ENCODE measurements at places on chromosomes 7 and 10.

DNA sequence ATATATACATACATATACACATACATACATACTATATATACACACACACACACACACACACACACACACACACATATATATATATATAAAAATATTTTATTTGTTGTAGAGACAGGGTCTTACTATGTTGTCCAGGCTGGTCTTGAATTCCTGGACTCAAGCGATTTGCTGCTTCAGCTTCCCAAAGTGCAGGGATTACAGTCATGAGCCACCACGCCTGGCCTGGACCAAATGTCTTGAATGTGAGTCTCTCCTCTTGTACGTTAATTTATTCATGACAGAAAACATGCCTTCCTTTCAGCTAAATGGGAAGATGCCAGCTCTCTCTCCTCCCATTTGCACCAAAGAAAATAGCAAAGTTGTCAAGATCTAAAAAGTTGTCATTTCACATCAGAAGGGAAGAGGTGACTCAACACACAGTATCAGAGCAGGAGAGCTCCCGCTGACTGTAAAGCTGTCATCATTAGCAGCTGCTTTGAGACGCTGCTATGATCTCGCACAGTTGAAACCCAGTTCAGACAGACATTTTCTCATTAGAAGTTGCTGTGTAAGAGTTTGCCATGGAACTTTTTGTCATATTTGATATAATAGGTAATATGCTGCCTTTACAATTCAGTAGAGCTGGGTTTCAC lies 224.3 kb downstream of the SFMBT2 start:
- DNase-seq = peak; percentile 58

- no peak for DNase-seq
Measured at GRCh38 chr10:130016095-130016494, 52.0 kb upstream of the EBF3 start.

GRCh38 chr10:110334061-110334656 lies 29.4 kb upstream of the SMNDC1 start:
- DNase-seq = no peak

DNA sequence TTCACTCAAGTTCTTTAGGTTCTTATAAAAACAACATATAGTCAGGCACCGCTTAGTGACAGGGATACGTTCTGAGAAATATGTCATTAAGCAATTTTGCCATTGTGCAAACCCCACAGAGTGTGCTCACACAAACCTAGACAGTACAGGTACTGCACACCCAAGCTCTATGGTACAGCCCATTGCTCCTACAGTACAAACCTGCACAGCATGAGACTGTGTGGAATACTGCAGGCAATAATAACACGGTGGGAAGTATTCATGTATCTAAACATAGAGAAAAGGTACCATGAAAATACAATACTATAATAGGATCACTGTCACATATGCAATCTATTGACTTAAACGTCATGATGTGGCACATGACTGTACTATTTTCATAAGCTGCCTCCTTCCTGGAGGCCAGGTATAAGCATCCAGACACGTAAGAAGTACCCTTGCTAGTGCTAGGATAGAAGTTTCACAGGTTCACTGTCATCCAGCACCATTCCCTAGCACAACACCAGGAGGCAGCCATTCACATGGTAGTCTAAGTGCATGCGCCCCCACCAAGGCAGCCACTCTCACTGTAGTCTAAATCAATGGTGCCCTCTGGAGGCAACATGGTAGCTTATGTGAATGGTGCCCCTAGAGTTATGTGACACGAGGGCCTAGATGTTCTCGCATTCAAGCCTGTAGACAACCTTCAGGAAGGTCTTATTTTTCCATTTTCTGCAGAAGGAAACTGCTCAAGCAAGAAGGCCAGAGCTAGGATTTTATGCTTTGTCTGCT lies 98.5 kb downstream of the ARHGAP22 start:
- DNase-seq = peak; percentile 42

DNA sequence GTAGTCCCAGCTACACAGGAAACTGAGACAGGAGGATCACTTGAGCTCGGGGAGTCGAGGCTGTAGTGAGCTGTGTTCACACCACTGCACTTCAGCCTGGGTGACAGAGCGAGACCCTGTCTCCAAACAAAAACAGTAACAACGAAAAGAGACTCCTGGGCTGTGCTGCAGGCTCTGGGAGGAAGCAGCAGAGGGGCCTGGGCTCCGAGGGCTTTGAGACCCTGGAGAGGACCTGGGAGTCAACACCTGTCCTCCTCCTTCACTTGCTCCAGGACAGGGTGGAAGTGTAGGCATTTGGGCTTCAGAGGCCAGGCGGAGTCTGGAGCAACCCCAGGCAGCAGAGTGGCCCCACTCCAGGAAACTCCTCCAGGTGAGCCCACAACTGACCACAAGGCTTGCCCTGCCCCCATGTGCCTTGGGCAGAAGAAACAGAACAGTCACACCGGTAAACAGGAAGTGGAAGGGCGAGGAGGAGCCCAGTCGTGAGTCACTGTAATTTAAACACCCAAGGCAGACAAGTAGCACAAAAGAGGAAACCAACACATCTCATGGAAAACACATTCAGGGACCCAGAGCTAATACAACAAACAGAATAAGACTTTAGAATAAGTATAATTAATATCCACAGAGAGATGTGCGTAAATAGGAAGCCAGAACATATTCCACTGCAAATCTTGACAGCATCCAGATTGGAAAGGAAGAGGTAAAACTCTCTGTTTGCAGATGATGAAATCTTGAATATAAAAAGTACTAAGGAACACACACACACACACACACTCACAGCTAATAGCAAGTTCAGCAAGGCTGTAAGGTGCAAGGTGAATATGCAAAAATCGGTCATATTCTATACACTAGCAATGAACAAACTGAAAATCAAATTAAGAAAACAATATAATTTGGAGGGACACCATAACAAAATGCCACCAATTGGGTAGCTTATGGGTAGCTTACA lies 20.5 kb upstream of the RASGEF1A start:
- peak; percentile 74 for DNase-seq

GRCh38 chr7:1086588-1087464 lies 1.1 kb upstream of the GPER1 start:
- peak; percentile 86 for DNase-seq

DNA sequence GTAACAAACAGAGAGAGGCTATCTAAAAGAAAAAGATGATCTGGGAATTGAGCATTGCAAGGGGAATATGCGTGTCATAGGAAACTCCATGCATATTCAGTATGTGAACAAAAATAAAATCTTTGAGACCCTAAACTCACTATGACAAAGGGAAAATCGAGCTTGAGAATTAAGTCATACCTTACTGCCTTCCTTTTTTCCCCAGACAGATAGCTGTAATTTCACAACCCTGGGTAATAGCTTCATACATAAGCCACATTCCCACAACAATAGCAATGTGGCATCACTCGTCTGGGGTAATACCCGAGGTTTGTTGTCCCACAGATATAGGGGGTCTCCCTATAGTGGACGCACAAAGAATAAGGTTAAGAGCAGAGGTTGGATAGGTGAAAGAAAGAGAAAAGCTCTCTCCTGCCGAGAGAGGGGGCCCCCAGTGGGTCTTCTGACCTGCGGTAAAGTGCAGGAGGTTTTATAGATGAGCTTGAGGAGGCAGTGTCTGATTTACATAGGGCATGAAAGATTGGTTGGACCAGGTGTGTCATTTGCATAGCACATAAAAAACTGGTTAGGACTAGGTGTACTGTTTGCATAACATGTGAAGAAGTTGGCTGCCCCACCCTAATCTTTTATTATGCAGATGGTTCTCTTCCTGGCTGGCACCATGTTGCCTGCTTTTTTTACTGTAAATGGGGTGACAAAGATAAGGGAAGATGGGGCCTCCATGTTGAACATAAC lies 11.6 kb downstream of the CYP3A43 start:
- no peak for DNase-seq

DNA sequence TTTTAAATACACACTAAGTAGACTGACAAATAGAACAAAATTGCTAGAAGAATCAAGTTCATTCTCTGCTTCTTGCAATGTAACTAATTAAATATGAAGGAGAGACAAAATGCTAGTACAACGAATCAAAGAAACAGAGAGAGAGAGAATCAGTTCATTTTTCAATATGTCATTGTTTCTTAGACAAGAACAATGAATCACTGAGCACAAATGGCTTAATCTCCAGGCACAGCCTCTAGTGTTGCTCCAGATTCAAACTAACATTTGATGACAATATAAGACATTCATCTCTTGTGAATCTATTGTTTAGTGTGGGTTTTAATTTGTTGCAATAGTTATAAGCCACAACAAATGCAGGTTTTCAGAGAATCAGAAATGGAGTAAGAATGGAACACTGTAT lies 357.4 kb upstream of the TMEM229A start:
- no peak for DNase-seq

- DNase-seq = no peak
Measured at GRCh38 chr10:112701211-112701877, 248.7 kb upstream of the TCF7L2 start.

- DNase-seq = no peak
Measured at GRCh38 chr7:134293002-134293740, 23.6 kb downstream of the SLC35B4 start.
